ENCODE measurements at places on chromosomes 6 and 20.

GRCh38 chr20:62636446-62636845 is 5.9 kb upstream of the SLCO4A1 start:
- no peak for DNase-seq

DNA sequence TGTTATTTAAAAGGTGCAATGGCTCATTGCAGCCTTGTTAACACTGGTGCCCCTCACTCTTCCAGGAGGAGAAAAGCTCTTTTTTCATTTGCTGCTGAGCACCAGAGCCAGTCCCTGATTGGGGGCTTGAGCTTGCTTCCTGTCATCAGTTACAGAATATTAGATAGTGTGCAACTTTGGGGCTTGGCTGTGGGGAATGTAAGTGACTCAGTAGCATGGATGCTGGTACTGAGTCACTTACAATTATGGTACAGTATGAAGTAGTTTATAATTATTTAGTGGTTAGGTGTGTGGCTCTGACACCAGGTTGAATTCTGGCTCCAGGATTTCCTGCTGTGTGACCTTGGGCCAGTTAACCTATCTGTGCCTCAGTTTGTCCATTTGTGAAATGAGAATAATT is 37.6 kb downstream of the ANKS1A start:
- no peak for DNase-seq

DNA sequence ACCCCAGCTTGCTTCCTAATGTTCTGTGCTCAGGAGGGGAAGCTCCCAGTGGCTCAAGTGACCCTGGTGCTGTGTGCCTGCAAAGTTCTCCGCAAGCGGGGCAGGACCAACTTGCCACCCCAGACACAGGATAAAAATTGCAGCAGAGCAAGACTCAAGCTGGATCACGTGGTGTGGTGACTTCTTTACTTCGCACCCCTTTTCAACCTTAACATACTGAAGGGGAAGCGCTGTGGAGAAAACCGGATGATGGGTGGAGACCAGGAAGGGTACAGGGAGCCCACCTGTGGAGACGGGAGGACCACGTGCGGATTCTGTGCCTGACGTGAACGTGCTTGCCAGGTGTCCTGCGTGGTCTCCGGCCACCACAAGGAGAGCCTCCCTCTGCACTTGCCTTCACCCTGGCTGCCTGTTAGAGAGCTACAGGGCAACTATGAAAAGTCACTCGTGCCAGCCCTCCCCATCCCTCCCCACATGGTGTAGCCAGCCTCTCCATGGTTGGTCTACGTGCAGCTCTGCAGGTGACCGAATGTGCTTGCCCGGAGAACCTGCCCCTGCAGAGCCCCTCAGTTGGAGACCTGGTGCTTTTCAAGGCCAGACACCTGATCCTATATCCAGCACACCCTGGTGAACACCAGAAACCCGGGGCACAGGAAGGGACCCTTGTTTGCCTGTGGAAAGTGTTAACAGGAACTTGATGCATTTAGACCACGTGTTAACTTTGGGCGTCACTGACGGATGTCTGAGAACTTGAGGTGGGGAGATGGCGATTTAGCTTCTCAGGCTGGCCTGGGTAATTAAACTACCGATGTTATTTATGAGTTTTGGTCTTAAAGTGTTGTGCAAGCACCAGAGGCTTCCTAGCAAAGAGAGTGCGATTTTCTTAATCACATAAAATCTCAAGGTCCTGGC is 23.9 kb upstream of the DACT2 start:
- no peak for DNase-seq

DNA sequence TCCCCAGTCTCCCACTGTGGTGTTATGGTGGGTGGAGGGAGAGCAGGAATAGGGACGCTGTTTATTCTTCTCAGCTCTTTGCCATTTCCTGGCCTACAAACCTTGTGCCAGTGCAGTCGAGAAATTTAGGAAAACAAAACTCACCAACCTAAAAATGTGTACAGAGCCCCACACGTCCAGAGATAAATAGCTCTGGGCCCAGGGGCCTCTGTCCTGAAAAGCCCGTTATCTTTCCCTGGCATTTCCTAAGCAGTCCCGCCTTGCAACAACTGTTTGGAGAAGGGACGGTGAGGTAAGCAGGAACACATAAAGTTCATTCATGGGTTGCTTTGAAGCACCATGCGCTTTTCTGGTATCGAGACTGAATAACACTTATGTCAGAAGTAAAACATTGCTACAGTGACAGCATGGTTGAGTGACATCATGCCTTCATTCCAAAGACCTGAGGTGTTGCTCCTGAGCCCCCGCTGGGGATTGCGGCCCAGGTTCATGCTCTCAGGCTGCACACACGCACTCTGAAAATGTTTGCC is 80.1 kb upstream of the NXT1 start:
- DNase-seq = no peak
